ENCODE measurements at places on chromosomes 16 and 17.

GRCh38 chr17:46732754-46733398, 85.6 kb downstream of the WNT3 start:
- DNase-seq = no peak

GRCh38 chr17:21033350-21033749, 9.5 kb downstream of the USP22 start:
- no peak for DNase-seq

DNA sequence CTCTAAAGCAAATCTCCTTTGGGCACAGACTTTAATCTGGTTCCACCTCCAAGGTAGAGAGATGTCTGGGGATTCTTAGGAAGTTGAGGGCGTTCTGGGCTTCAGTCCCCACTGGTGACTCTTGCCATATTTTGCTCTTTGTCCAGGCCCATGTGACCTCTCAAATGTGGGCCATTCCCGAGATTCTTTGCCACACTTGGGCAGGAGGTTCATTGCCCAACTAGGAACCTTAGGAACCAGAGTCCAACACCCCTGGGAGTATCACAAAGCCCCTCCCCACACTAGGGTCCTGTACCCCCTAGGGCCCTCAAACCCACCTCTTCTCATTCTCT, 6.5 kb downstream of the KRT14 start:
- peak; percentile 91 for DNase-seq

GRCh38 chr16:49833085-49833484, 22.8 kb downstream of the ZNF423 start:
- no peak for DNase-seq

- DNase-seq = no peak
Observed at GRCh38 chr17:56185491-56186221, 32.4 kb downstream of the ANKFN1 start.

GRCh38 chr16:83404261-83404660, 403.5 kb upstream of the HSBP1 start:
- no peak for DNase-seq

- DNase-seq = no peak
Observed at GRCh38 chr16:13634253-13634652, 285.7 kb upstream of the ERCC4 start.

- DNase-seq = peak; percentile 84
Observed at GRCh38 chr16:4288148-4288921, 15.5 kb upstream of the TFAP4 start.

GRCh38 chr17:57124053-57124452, 39.0 kb downstream of the AKAP1 start:
- DNase-seq = no peak

DNA sequence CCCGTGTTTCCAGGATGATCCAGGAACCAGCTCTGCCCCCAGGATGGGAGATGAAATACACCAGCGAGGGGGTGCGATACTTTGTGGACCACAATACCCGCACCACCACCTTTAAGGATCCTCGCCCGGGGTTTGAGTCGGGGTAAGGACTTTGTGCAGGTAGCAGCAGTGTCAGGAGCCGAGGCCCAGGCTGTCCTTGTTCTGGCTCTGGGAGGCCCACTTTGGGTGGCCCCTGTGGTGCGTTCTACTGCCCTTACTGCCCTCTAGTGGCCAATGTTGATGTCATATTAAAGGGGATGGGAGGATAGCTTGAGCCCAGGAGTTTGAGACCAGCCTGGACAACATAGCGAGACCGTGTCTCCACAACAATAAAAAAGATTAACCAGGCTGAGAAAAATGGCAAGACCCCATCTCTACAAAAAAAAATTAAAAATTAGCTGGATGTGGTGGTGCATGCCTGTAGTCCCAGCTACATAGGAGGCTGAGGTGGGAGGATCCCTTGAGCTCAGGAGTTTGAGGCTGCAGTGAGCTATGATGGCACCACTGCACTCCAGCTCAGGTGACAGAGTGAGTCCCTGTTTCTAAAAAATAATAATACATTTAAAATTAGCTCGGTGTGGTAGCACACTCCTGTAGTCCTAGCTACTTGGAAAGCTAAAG, 20.9 kb upstream of the CLEC18A start:
- DNase-seq = no peak

DNA sequence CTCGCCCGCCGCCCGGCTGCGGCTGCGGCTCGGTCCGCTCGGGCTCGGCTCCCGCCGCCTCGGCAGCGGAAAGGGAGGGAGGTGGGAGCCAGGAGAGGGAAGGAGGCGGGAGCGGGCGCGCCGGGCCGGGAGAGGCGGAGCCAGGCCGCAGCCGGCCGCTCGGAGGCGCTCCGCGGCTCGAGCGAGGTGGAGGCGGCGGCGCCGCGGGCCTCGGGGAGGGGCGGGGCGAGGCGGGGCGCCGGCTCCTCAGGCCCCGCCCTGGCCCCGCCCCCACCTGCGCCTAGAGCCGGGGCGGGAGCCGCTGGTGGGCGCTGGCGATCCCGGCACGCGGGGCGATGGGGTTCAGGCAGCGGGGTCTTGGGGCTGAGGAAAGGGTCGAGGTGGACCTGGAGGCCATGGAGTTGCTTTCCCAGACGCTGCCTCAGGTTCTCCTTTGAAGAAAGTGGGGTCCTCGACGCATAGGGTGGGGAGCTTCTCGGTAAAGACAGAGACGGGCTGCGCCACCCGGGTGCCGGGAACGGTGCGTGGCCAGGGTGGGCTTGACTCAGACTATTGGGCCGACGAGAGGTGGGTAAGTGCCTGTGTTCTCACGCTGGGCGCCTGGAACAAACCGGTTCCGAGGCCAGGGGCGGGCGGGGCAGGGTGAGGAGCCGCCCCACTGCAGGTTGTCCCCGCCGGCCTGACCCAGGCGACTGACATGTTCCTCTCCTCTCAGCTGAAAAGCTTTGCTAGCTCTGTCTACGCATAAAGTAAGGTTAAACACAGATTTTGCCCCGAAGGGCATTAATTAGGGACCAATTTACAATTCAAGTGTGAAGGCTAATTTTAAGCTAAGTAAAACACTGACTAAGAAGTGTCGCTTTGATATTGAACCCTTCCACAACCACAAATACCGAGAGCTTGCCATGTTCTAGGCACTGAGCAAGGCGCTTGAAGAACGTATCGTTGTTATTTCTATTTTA, at the start of gene CMTM4:
CMTM4 (minus strand) TSS at position 75 of the 962 bp plus-strand sequence. CDS start 218 bp downstream, outside the sequence.
- peak; percentile 66 for DNase-seq

- no peak for DNase-seq
Observed at GRCh38 chr17:16886655-16887322, 85.1 kb downstream of the TNFRSF13B start.
